ENCODE measurements at places on chromosomes 2 and 18. TPM values are rescaled to one million over a fixed set of nuclear protein-coding genes. Genes with fewer than 3 reads are reported as not detected.
A peak's percentile ranks its signal among the peaks of the same experiment; 100 is the strongest.

- no peak for DNase-seq
These were observed 229.5 kb downstream of the ETAA1 start for GRCh38 chr2:67626656-67627055.

- DNase-seq = no peak
These were observed 268.6 kb upstream of the RAB6C start for GRCh38 chr2:129710670-129711495.

- DNase-seq = peak; percentile 40
These were observed 125.5 kb downstream of the SMAD7 start for GRCh38 chr18:48825101-48825745.

Gene VAMP5
- total RNA-seq = 32.8 TPM

DNA sequence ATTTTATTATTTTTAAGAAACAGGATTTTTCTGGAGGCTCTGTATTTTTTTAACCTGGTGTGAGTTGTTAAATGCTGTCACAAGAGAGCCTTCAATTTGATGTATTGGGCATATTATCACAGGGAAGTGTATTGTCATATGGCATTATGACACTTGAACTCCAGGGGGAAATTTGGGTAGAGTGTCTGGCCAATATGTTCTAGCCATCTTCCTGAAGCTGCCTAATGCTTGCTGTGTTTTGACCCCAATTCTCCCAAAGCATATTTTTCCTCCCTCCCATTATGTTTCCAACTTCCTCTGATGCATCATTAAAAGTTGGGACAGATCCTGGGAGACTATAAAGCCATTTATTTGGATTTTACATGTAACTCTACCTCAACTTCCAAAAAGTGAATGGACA lies 214.1 kb upstream of the SESTD1 start:
- no peak for DNase-seq

Gene TUBA3E
- not detected for total RNA-seq

Gene TUBA3D
- not detected for total RNA-seq

- no peak for DNase-seq
These were observed 105.6 kb downstream of the SETBP1 start for GRCh38 chr18:44786257-44786656.

DNA sequence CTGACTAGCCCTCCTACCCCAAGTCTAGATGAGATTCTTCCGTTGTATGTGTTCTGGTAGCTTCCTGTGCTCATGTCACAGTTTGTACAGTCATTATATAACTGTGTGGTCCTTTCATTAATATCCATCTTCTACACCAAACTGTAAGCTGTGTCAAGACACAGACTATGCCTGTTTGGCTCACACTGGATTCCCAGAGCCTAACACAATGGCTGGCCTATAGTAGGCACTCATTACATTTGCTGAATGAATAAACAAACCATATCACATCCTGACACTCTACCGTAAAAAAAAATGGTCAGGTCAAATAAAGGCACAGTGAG lies 72.6 kb downstream of the ANKRD44 start:
- no peak for DNase-seq

GRCh38 chr18:9690418-9691188 lies 17.5 kb upstream of the RAB31 start:
- DNase-seq = no peak

DNA sequence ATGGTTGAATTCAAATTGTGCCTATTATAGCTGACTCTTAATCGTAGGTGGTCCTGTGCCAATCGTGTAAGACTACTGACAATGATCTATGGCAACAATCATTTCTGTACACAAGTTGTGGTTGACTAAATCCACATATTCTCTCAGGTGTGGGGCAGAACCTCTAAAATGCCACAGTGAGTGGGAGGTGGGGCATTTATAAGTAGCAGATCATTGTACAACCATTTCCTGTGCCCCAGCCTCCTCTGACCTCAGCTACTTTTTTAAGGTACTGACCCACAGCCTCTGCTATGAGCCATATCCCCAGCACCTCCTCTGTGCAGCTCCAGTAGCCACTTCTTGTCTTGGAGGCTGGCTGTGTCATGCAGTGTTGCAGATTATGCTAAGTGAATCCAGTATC lies 48.6 kb upstream of the RAPH1 start:
- no peak for DNase-seq

GRCh38 chr18:70337139-70337972 lies 48.5 kb downstream of the SOCS6 start:
- DNase-seq = no peak

- DNase-seq = no peak
These were observed 189.8 kb upstream of the NABP1 start for GRCh38 chr2:191488135-191488534.

Gene C2orf15
- total RNA-seq = 4.9 TPM

Gene INHA
- 0.78 TPM for total RNA-seq

GRCh38 chr18:658947-659533 lies 1.6 kb downstream of the TYMS start:
- DNase-seq = no peak

DNA sequence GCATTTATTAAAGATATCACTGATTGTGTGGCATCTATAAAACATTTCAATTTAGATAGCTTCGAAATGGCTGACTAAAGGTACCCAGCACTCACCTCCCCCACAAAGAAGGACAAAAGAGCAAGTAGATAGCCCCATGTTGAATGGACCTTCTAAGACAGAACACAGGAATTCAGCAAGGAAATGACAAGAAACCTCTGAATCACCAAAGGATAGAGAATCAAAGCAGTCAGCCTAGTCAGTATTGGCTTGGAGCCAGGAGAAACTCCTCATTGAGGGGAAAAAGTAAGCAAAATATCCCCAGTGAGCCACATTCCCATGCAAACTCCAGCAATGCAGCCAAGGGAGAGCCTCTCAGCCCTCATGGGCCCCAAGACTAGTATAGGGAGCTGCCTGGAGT lies 113.7 kb downstream of the BARD1 start:
- no peak for DNase-seq

Gene DSG3
- total RNA-seq = 0.05 TPM

GRCh38 chr2:40173276-40173675 lies 278.6 kb downstream of the SLC8A1 start:
- DNase-seq = no peak

DNA sequence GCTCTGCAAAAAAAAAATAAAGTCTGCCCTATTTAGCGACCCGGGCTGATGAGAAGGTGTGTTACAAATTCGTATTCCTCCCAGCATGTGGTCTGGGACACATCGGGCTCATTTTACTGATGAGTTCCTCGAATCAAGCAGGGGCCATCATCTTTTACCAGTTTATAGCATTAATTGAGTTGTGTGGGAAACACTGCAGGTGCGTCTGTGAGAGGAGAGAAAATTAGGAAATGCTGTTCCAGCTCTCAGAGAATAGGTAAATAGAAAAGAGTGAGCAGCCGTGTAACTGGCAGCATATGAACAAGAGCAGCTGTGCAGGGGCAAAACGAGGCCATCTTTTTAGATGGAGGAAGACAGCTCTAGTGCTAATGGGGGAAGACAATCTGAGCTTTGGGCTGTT lies 216.7 kb downstream of the SETBP1 start:
- no peak for DNase-seq

DNA sequence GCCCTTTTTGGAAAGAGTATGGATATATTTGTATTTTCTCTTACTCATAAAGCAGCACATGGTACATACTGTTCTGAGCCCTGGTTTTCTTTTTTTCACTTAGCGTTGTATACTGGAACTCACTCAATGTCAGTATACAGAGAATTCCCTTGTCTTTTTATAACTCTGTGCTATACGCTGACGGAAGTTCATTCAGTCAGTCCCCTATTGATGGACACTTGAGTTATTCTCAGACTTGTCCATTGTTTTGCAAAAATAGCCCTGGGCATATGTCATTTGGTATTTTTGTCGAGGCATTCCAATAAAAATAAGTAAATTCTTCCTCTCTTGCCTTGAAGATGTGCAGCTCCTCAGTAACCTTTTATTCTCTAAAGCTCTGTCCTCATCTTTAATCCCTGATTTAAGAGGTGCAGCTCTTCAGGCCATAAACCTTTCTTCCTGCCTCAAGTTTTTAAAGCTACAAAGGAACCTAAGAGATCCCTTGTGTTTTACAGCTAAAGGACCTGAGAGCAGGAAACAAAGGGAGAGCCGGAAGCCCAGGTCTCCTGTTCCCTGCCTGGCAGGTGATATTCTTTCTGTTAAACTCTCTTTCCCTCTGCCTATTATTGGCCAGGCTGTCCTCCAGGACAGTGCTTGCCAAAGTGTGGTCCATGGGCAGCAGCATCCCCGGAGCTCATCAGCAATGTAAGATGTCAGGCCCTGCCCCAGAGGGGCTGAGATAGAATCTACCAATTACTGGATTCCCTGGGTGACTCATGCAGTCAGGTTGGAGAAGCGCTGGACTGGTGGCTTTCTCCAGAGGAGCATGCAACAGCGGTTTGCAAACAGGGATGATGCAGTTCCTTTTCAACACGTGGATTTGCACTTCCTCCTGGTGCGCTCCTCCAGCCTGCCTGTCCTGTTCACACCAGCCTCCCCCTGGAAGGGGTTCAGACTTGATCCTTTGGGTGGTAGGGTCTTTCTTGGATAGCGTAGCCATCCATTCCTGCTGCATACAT lies 158.0 kb downstream of the NEDD4L start:
- no peak for DNase-seq

GRCh38 chr2:100606726-100607343 lies 44.0 kb downstream of the PDCL3 start:
- DNase-seq = no peak

Gene CHPF
- 49.6 TPM for total RNA-seq

Gene ADD2
- total RNA-seq = 2.1 TPM

Gene SCN1A
- total RNA-seq = not detected

GRCh38 chr2:143988082-143988481 lies 531.8 kb downstream of the ZEB2 start:
- DNase-seq = no peak

DNA sequence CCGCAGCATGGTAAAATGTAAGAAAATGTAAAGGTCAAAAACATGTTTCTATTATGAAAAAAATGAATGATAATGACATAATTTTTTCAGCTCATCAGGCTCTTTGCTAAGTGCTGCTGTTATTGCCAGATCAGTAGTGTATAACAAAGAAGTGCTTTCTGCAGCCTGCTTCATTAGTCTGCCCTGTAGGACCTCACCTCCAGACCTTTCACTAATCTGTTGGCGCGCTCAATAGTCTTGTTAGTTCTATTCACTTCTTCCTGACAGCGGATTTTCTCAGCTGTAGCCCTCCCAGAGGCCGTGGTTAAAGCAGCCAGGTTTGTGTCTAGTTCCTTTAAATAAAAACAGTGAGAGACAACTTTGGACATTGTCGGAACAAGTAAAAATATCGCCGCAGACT lies 97.7 kb downstream of the CDCA7 start:
- DNase-seq = no peak

DNA sequence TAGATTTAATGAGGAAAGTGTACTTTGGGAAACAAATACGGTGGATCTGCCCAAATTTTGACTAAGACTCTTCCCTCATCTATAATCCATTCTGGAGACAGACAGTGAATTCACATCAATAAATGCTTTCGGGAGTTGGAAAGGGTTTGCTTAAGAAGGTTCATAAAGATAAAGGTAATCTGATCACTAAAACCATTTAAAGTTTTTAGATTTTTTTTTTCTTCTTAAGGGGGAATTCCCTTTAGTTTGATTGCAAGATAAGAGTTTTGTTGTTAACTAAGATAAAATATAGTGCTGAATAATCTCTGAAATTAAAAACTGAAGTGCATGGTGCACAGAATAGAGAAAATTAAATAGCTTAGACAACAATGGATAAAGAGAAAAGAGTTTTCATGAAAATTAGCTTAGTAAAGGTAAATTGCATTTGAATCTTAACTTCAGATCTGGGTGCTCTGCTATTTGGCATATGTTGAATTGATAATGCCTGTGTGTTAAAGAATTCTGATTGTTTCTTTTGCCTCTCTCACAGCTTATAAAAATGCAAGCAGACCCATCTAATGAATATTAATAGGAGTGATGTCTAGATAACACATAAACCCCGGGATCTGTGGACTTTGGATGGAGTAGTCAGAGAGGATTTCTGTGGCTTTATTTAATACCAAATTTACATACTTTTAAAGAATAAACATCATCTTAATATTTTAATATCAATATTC lies 100.8 kb downstream of the MEIS1 start:
- no peak for DNase-seq

Gene RGPD3
- total RNA-seq = 0.10 TPM

DNA sequence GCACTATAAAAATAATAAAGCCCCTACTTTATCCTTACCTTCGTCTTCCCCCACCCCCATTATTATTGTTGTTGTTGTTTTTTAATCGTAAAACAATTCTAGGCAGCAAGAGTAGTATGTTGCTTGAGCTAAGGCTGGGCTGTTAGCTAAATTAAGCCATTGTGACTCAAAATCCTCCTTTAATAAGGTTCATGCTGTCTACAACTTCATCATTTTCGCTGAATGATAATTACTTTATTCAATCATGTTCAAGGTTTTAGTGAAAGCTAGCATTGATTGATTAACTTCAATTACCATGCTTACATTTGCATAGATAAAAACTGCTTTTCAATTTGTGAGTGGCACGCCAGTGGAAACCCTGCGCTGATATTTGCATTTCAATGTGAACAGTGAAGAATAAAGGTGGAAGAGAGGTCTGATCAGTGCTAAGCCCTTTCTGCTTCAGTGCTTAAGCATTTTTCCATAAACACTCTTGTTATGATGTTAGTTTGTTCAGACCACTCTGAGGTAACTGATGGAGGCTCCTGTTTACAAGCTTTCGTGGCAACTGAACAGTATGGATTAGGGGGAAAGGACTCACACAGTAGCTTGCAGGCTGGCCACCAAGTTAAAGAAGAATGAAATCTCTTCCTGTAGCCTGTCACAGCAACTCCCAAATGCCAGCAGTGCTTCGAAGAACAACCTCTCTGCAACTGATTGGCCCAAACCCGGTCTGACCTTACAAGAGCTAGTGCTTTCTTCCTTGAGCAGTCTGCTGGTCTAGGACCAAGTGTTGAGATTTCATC lies 156.8 kb downstream of the GPD2 start:
- DNase-seq = no peak

DNA sequence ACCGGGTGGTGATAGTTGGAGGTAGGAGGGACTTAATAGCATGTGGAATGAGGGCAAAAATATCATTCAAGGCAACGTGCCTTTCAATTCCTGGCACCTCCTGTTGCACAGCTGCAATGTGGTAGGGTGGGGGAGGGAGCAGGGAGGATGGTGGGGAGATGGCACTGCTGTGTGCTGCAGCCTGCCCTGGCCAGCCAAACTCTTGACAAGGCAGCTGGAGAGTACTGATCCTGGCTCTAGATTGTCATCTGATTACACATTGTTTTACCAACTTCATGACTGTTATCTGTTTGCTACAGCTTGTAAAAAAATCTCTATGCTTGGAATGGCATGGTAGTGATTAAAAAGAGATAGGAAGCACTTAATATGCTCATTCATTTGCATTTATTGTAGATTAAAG lies 47.7 kb downstream of the PLCL1 start:
- DNase-seq = no peak

DNA sequence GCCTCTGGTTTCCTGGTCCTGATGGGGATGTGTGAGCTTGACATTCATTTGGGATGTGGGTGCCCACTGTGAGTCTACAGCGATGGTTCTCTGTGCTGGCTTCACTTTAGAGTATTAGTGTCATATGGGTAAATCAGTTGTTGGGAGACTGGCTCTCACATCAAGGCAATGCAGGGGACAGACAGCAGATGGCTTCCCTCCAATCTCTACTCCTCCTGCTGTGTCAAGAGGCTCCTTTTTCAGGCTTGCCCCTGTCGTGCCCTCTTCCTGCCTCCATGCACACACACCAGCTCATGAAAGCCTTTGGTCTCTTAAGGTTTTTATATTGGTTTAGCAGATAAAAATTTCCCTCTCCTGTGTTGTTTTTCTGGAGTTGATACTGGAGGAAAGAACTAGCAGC lies 315.6 kb downstream of the RDH14 start:
- no peak for DNase-seq

- no peak for DNase-seq
These were observed 30.8 kb downstream of the AOX1 start for GRCh38 chr2:200616656-200617055.

GRCh38 chr2:3503483-3503882 lies 15.8 kb downstream of the ADI1 start:
- no peak for DNase-seq
